Aorta (tissue), 5 donors: ENCODE measurements at places on chromosomes 7 and 10. TPM values are rescaled to one million over a fixed set of nuclear protein-coding genes. Genes with fewer than 3 reads are reported as not detected.

Gene TRIL
- total RNA-seq: 1.0 TPM

GRCh38 chr10:125531465-125531864 lies 151.5 kb downstream of the TEX36 start:
- no peak for DNase-seq

- DNase-seq: no peak
Observed at GRCh38 chr10:89213191-89213808, 6.2 kb upstream of the CH25H start.

GRCh38 chr7:140358412-140359051 lies 39.8 kb downstream of the SLC37A3 start:
- DNase-seq: no peak

- DNase-seq: peak; percentile 71
Observed at GRCh38 chr7:888081-889024, 12.0 kb downstream of the GET4 start.
